ENCODE measurements at places on chromosomes 6 and 20.

- no peak for DNase-seq
These were observed at the start of gene TULP1 for GRCh38 chr6:35512740-35513139. Gene TULP1, minus strand, starts transcription at chr6:35512896. Its CDS starts 38 bp downstream, at chr6:35512858.

GRCh38 chr6:70886661-70887060, 70.2 kb downstream of the B3GAT2 start:
- no peak for DNase-seq

DNA sequence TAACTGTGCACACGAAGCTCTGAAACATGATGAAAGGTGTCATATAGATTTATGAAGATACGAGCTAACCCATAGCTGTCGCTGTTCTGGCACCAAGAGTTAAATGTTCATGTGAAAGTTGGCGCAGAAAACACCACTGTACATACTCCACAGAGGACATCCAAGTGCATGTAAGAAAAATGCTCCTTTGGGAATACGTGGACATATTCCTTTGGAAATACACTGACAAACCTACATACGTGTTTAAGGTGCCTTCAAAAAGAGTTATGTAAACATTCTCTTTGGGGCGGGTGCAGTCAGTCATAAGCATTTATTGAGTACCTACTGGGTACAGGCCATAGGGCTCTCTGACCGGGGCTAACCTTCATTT, 723 bp upstream of the ARID1B start:
- DNase-seq = peak; percentile 12

GRCh38 chr6:14882394-14883026, 363.4 kb upstream of the JARID2 start:
- DNase-seq = no peak

DNA sequence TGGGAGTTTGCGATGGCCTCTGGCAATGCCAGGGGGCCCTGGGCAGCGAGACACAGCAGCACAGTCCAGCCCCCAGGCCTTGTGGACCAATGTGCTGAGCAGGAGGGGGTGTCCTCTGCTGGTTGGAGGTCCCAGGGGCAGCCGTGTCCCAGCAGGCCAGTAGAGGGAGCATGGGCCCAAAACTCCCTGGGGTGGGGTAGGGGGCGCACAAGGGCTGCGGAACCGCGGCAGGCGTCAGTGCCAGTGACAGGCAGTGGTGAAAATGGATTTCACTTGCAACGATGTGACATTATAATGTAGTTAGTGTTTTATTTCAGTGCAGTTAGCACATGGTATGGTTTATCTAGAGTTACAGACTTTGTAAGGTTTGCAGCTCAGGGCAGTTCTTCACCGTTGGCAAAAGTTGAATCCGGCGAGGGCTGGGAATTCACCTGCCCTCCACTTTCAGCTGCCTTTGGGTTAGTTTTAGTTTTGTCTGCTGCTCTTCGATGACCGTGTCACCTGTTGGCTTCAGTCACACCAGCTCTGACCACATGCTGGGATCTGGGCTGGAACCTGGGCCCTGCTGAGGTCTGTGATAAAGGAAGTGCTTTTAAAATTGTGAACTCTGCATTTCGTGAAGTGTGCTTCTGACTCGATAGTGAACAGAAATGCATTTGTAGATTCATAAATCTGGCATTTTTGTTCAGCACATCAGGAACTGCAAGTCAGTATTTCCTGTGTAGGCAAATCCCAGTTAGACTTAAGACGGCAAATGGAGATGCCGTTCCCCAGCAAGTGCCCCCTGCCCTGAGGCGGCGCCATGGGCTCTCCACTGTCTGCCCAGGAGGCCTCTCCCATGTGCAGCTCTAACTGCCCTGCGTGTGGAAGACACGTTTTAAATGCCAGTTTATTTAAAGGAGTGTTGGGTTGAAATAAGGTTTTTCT, 46.8 kb downstream of the PYGB start:
- DNase-seq = peak; percentile 70

GRCh38 chr6:164401871-164402270, 907.5 kb downstream of the C6orf118 start:
- DNase-seq = no peak

GRCh38 chr6:29631209-29631810, 1.7 kb downstream of the GABBR1 start:
- DNase-seq = no peak

- DNase-seq = no peak
These were observed 39.2 kb downstream of the SAMD3 start for GRCh38 chr6:130183271-130184222.

DNA sequence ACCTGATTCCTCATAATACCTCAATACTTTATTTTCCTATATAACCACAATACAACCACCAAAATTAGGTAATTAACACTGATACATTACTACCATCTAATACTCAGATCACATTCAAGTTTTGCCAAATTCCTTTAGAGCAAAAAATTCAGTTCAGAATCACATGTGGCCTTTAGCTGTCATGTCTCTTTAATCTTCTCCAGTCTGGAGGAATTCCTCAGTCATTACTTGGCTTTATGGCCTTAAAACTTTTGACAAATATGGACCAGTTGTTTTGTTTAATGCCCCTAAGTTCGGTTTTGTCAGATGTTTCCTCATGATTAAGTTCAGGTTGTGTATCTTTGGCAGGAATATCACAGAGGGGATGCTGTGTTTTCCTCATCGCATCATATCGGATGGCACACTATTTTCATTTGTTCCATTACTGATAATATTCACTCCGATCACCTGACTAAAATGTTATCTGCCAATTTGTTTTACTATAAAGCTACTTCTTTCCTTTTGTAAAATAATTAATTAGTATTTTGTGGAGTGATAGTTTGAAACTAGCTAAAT, 51.2 kb upstream of the AKIRIN2 start:
- no peak for DNase-seq

DNA sequence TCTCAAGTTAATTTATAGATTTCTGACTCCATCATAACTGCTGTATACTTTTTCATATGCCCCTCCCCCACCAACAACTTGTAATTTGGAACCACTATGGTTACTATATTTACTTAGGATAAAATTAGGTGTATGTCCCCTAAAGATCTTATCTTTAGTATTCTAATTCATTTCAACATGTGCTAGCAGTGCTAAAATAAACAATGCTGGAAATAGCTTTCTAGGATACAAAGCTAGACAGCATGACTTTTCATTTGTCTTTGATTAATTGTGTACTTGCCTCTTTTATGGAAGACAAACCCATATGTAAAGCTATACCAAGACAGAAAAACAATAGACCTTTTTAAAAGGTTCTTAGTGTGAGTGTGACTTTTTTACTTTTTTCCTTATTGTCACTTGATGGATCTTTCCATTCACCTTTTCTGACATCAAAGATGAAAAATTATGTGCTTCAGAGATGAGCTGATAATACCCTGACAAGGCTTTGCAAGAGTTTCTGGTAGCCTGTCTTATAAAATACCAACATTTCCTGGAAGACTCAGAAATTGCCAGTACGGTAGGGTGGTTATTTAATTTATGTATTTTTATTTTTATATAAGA, 31.2 kb upstream of the POPDC3 start:
- no peak for DNase-seq

DNA sequence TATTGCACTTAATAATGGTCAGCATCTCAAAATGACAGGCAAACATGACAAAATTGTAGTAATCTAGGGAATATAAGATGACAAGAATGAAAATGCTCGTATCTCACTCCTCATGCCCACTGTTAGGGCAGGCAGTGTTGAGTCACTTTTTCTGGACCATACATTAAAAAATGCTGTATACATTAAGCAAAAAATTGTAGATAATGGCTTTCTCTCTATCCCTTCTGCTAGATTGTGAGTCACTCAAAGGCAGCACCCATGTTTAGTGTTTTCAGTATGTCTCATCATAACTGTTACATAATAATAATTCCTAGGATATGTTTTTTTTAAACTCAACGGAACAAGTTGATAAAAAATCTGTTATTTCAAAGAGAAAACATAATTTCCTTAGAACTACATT, 199.3 kb downstream of the TENT5A start:
- DNase-seq = no peak

Measured in activated naive CD4-positive, alpha-beta T cell treated with anti-CD3 and anti-CD28 coated beads, Interleukin-2, amount 50 U/mL, for 72 hours (primary cell).